CD4-positive, alpha-beta T cell treated with Interleukin-2 at 100 ng/mL for 4 hours (primary cell): ENCODE measurements at places on chromosomes 1 and 21.
A peak's percentile ranks its signal among the peaks of the same experiment; 100 is the strongest.

DNA sequence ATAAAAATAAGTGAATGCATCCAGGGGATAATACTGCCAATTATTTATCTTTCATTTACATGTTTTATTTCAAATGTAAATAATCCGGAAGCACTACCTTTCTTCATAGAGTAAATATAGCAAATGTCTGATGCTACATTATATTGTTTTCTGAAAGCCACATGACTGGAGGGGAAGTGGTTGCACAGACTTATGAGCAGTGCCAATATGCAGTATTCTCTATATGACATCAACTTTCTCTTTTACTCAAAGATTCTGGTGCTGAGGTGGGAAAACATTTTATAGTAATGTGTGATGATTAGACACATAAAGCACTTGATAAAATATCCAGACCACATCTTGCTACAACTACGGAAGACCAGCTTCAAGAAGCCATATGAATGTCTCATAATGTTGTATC lies 314.7 kb downstream of the NEGR1 start:
- no peak for DNase-seq

DNA sequence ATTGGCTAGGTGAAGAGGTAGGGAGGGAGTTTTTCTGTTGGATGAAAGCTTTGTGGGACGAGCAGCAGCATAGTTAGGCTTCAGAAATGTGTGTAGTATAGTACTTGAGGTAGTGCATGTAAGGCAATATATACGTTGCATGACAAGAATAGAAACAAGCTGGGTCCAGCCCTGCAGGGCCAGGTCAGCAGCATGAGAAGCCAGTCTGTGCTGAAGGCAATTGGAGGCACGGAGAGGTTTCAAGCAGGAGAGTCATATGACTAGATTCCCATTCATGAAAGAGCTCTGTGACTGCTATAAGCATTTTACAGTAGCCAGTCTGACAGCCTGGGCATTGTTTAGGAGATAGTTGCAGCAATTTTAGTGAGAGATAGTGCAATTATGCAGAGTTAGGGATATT lies 84.2 kb upstream of the DSCAM start:
- DNase-seq = no peak

DNA sequence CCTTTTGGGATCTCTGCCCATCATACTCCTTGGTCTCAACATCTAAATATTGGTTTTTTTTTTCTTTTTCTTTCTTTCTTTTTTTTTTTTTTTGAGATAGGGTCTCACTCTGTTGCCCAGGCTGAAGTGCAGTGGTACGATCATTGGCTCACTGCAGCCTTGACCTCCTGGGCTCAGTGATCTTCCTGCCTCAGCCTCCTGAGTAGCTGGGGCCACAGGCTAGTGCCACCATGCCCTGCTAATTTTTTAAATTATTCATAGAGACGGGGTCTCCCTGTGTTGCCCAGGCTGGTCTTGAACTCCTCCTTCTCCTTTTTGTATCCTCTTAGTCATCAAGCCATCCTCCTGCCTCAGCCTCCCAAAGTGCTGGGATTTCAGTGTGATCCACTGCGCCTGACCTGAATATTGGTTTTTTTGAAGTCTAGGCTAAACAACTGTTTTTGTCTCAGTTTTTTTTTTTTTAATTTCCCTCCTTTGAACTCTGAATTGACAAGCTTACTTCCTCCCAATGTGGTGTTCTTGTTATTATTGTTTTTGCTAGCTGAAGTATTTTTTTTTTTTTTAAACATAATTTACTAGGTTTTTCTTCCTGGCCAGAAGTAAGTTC lies 30.9 kb downstream of the MAPKAPK2 start:
- DNase-seq = peak; percentile 41

GRCh38 chr1:27408151-27408550 lies 15.7 kb downstream of the GPR3 start:
- no peak for DNase-seq

GRCh38 chr21:46662367-46662654 lies 26.8 kb downstream of the PRMT2 start:
- DNase-seq = no peak

- no peak for DNase-seq
Observed at GRCh38 chr21:46603228-46603627, 1.7 kb downstream of the S100B start.

- DNase-seq = no peak
Observed at GRCh38 chr21:36325373-36326010, 5.5 kb downstream of the MORC3 start.

- no peak for DNase-seq
Observed at GRCh38 chr1:13836136-13836535, 136.1 kb downstream of the PRDM2 start.

- DNase-seq = peak; percentile 39
Observed at GRCh38 chr21:42616446-42616845, 37.0 kb upstream of the PDE9A start.

GRCh38 chr1:156500793-156501506 lies 375 bp upstream of the MEF2D start:
- peak; percentile 93 for DNase-seq

DNA sequence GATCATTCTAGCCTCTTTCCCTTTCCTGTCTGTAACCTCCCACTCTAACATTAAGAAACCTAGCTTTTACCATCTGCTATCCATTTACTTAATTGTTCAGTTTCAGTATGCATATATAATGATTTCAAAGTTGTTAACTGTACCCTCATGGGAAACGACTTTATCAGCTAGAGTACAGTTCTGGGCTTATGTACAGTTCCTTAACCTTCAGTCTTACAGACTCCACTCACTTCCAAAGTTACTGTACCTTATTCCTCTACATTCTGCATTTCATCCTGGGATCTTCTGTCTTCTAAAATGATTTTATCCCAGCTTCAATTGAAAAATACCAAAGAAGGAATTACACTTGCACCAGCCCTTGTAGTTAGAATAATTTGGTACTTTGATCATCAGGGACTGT lies 108.7 kb upstream of the KCNE2 start:
- DNase-seq = no peak

- DNase-seq = no peak
Observed at GRCh38 chr1:2976180-2976562, 45.1 kb upstream of the ACTRT2 start.
